Stimulated activated CD8-positive, alpha-beta memory T cell treated with anti-CD3 and anti-CD28 coated beads, Interleukin-7, amount 100 ng/mL, for 1 hour (primary cell): ENCODE measurements at places on chromosomes 5 and 9.

DNA sequence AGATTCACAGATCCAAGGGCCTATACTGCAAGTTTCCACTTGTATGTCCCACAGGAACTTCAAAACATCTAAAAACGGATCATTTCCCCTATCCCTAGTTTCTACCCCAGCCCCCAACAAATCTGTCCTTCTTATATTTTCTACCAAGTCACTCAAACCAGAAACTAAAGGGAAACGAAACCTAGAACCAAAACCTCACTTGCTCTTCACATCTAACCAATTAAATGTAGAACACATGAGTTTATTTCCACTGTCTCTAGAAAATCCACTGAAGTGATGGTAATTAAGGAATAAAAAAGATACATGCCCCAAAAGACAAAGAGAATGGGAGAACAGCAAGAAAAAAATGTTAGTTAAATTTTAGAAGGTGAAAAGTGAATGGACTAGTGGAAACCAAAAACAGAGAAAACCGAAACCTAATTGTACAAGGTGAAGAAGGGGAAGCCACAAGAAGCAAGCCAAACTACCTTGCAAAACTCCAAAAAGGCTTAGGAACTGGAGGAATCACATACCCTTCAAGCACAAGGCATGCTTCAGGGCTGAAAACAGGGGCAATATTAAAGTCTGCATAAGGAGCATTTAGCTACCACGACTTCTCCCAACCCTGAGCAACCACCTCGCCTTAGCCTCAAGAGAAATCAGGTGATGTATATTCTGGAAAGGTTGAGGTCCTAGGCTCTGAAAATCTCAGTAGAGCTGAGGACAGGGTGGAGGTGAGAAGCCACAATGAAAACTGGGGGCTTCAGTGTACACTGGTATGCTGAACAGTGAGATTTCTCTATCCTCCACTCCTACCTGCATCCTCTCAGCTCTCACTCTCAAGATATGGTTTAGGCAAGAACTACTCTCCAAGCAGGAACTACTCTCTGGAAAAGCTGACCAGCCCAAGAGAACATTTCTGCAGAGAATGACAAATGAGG lies 11.1 kb downstream of the SMU1 start:
- no peak for DNase-seq

DNA sequence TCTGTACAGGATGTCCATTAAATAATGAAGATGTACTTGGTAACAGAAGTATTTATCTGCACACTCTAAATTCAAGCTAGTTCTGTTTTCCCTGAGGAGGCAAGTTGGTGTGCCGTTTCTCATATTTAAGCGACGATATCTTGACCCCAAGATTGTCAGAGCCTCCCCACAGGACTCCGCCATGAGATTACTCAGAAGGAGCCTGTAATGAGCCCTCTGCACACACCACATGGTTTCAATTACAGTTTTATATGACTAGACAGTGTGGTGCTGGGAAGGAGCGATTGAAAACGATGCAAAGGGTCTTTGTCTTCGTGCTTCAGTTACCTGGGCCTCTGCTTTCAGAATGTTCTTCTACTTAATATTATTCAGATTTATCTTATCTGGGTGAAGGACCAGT lies 840.4 kb upstream of the WWC1 start:
- DNase-seq, result no peak

DNA sequence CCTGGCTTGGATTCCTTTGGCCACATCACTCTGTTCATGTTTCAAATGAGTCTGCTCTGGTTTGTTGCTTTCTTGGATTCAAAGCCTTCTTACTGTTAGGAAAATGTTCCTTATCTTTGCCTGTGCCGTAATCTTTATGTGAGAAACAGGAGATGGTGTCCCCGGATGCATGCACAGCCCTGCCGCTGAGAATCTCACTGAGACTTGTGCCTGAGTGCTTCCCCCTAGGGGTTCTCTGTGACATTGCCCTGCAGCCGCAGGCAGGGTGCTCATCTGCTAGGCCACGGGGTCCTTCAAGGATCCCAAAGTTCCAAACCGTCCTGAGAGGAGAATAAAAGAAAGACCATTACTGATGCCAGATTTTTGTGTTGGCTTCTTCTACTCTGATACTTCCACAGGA lies 81.4 kb upstream of the ANKRD55 start:
- DNase-seq, result no peak

DNA sequence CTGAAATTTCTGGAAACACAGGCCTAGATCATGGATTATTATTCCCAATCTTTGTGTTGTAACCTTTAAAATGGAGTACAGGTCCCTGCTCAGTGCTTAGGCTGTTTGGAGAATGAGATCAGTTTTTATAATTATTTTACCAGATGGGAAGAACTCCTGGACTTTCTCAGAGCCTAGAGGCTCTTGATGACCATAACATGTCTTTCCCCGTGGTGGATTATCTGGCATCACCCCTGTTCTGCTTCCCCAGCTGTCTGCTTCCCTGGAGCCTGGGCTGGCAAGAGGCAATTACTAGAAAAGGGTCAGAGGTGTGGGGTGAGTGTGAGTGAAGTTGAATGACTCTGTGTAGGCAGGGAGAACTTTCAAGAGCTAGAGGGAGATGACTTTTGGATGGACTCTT lies 143.0 kb downstream of the CARTPT start:
- DNase-seq, result no peak

DNA sequence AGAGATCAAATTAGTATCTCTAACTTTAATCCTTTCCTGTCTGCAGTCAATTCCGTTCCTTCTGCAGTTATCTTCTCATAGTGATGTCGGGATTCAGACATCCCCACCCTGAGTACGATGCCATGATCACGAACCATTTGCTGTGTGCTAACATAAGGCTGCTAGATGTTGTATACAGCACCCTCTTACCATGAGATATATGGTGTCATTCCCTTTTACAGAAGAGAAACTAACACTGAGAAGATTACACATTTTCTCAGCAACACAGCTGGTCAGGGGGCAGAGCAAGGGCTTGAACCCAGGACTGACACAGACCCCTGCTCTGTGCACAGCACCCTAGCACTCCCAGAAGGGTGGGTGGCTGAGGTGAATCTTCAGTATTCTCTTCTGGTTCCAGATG lies 46.9 kb upstream of the HSD17B4 start:
- DNase-seq, result no peak

- no peak for DNase-seq
Measured at GRCh38 chr5:45411971-45412612, 284.1 kb downstream of the HCN1 start.

DNA sequence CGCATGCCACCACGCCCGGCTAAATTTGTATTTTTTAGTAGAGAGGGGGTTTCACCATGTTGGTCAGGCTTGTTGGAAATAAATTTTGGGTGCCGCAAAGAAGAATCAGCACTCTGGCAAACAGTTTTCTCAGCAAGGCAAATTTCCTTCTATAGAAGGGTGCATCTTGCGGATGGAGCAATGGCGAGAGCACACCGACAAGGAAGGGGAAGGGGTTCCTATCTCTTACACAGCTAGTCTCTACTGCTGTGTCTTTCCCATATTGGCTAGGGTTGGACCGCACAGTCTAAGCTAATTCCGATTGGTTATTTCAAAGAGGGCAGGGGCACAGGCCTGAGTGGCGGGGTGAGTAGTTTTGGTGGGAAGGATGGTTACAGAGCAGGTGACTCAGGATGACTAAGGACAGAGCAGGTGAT lies 707 bp downstream of the GTF3C5 start:
- DNase-seq, result no peak

- no peak for DNase-seq
Measured at GRCh38 chr5:98813755-98814154, 40.3 kb downstream of the RGMB start.

GRCh38 chr9:137638680-137639079 lies 19.9 kb downstream of the EHMT1 start:
- no peak for DNase-seq

DNA sequence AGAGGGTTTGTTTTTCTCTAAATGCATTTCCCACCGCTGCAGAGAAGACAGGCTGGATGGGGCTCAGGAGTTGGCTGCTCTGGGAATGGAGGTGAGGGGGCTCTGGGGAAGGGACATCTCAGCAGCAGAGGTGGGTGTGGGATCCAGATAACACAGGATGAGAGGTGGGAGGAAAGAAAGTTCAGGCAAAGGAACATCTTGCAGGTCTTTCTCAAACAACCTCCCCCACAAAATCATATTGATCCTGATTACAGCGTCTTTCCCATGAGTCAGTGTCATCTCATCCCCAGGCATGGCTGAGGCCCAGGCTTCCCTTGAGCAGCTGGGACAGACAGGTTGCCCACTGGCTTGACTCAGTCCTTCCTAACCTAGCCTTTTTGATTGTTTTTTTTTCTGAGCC lies 11.3 kb upstream of the ACSL6 start:
- no peak for DNase-seq

GRCh38 chr9:15262581-15262980 lies 44.4 kb downstream of the TTC39B start:
- DNase-seq, result no peak

- no peak for DNase-seq
Measured at GRCh38 chr5:36215910-36216309, 25.8 kb downstream of the NADK2 start.

GRCh38 chr5:110177729-110178128 lies 488.0 kb downstream of the MAN2A1 start:
- no peak for DNase-seq

- no peak for DNase-seq
Measured at GRCh38 chr9:74373348-74373747, 123.8 kb upstream of the RORB start.

- DNase-seq, result no peak
Measured at GRCh38 chr5:93874080-93874479, 132.7 kb upstream of the POU5F2 start.

DNA sequence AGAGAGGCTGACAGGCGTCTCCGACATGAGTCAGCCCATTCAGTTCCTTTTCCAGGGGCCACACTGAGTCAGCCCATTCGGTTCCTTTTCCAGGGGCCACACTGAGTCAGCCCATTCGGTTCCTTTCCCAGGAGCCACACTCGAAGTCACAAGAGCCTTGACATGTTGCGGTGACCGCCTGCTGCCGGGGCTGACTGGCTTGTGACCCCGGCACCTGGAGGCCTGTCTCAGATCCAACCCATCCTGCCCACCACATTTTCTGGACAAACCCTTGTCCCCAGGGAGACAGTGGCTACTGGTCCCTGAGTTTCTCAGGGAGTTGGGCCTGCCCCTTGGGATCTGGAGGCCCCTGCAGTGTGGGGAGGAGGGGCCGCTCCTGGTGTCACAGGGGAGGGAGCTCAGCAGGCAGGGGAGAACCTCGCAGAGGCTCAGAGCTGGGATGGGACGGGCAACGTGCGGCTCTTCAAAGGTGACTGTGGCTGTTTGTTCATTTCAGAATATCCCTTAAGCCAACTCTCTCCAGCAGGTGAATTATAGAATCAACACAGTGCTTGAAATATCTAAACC lies 40.5 kb upstream of the LPCAT1 start:
- DNase-seq, result no peak

GRCh38 chr5:101425339-101425859 lies 522.3 kb upstream of the ST8SIA4 start:
- no peak for DNase-seq

DNA sequence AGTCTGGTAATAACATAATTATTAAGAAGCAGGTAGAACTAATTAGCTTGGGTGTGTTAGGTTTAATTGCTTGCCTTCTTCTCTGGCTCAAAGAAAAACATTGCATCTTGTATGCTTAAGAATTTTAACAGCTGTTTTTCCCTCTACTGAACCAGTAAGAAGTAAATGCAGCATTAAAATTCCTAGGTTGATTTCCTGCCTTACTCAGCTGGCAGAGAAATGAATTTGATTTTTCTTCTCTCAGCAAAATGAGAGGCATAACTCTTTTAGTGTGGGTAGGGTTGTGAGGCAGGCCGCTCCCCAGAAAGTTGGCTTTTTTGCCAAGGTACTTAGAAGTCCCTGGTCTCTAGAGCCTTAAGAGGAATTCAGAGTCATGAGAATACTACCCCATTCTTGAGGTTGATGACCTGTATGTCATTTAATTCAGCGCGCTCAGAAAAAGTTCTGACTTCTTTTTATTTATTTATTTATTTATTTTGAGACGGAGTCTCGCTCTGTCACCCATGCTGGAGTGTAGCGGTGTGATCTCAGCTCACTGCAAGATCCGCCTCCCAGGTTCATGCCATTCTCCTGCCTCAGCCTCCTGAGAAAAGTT lies 302.6 kb downstream of the ARHGEF28 start:
- no peak for DNase-seq

GRCh38 chr5:144820278-144820677 lies 649.6 kb downstream of the KCTD16 start:
- DNase-seq, result no peak

DNA sequence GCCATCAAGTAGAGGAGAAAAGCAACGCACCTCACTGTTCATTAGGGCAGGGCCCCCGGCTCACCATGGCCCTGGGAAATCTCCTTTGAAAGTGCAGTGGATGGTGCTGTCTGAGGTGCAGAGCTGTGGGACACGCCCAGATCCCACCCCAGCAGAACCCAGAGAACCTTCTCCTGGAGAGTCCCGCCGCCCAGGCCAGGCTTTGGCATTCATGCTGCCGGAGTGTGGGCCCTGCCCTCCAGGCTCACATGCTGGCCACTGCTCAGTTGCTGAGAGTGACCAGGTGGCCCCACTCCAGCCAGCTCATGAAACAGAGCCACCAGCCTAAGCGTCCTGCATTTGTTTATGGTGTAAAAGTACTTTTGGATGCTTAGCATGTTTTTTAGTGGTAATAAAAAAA lies 23.8 kb upstream of the LRRC14B start:
- DNase-seq, result no peak

DNA sequence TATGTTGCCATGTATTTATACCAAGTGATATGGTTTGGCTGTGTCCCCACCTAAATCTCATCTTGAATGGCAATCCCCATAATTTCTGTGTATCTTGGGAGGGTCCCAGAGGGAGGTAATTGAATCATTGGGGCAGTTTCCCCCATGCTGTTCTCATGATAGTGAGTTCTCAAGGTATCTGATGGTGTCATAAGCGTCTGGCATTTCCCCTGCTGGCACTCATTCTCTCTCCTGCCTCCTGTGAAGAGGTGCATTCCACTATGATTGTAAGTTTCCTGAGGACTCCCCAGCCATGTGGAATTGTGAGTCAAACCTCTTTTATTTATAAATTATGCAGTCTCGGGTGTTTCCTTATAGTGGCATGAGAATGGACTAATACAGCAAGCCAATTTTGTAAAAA lies 140.8 kb upstream of the ADAMTSL1 start:
- DNase-seq, result no peak

DNA sequence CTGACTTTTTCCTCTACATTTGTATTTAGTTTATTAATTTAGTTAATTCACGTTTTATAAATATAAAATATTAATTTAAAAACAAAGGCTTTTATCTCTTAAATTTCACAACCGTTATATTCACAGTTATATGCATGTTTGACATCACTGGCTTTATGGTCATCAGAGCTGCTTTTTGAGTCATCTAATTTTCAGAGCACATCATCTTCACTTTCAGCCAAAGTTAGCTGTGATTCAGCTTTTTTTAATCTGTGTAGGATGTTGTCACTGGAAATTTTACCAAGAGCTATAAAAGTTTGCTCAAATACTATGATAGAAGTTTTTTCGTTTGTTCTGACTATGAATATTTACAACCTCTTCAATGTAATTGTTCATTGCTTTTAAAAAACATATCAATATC lies 12.4 kb downstream of the CDC37L1 start:
- no peak for DNase-seq

DNA sequence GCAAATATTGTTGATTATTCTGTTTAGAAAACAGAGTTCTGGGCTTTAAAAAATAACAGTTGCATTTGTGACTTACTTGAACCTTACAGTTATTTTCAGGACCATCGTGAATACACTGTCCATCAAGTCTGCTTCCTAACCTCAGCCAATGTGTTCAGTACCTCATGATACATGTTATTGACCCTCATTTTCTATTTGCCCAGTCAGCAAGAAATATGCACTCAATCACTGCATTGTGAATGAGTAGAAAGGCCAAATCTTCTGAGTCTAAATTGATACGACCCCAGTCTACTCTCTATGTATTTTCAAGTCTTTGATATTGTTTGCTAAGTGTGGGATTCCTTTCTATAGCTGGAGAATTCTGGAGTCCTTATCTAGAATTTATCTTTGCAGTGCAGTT lies 156.2 kb downstream of the RAB3C start:
- no peak for DNase-seq
